NCI-H774 (cell line): ENCODE measurements at places on chromosomes 2 and 18.
A peak's percentile ranks its signal among the peaks of the same experiment; 100 is the strongest.

DNA sequence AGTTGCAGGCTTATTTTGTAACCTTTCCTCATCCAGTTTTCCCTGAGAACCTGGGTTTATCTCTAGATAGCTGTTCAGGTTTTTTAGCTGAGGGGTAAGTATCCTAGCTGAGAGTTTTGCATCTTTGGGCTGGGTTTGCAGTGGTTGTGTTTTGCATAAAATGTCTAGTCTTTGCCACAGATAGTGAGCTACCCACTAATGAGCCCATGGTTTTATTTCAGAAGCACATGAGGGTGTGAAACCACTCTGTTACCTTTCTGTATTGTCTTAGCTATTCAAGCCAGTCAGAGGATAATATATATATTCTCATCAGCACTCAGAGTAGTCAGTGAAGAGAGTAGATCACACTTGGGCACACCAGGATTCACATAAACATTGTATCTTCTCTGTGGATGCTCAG is 24.6 kb upstream of the TXNDC2 start:
- no peak for DNase-seq

DNA sequence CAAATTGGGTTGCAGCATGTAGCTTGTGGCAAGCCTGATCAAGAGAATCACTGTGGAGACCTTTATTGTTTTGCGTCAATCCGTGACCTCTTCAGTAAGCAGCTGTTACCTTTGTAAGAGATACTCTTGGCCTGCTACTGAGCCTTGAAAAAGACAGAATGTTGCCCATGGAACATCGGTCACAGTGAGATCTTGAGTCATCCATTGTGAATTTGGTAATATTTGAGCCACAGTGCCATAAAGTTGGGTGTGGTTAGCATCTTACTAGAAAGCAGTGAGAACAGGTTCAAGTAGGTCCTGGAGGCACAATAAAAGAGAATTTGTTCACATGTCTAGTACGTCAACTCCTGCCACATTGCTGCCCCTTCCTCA is 12.7 kb upstream of the EFR3B start:
- DNase-seq, result peak; percentile 18

- no peak for DNase-seq
Observed at GRCh38 chr2:1915746-1916145, 171.4 kb upstream of the PXDN start.

DNA sequence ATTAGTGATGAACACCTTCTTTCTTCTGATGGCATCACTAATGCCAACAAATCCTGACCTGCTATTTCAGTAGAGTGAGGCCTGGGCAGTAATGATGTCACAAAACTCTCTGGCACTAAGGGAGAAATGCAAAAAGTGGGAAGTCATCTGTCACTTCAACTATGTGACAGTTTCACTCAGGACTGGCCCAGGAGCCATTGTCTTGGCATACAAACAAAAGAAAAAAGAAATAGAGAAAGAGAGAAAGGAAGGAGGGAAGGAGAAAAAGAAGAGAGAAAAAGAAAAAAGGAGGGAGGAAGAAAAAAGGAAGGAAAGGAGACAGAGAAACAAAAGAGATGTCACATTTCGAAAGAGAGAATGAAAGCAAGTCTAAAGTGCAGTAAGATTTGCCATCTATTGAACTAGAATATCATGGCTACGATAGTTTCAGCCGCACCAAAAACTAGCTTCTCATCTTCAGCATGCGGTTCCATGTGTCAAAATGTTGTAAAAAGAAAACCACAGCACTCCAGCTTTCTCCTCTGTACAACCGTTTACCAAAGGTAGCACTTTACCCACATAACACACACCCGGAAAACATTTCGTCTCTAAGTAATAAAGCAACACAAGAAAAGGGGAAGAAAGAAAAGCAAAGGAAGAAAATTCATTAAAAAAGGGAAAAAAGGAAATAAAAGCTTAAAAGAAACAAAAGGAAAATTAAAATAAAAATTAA is 50.1 kb downstream of the CD226 start:
- DNase-seq, result no peak

DNA sequence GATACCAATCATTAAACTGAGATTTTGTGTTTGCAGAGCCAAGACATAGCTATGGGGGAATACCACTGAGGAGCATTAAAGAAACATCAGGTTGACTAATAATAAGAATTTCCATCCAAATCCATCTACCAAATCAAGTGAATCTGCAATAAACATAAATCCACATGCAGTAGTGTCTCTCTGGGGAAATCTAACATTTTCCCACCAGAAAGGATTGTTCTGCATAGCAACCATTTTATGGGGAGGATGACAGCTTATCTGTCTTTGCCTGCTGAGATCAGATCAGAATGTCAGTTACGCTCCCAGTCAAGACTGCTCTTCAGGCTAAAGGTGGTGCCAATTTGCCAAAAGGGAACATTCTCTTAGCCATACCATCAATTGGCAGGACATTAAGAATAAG is 1098.9 kb upstream of the CHAC2 start:
- no peak for DNase-seq

- no peak for DNase-seq
Observed at GRCh38 chr2:197113275-197113711, 186.8 kb upstream of the PGAP1 start.

DNA sequence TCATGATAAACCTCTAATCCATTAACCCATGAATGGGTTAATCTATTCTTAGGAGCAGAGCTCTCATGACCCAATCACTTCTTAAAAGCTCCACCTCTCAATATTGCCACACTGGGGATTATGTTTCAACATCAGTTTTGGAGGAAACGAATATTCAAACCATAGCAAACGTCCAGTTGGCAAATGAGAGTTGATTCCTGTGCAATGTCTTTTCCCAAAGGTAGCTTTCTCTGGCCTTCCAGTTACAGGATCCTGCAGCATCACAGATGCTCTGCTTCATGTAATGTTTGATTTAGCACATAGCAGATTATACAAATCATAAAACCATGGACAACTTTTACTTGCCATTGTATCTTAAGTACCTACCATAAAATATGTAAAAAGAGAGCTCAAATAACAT is 481.0 kb downstream of the TNS1 start:
- no peak for DNase-seq

DNA sequence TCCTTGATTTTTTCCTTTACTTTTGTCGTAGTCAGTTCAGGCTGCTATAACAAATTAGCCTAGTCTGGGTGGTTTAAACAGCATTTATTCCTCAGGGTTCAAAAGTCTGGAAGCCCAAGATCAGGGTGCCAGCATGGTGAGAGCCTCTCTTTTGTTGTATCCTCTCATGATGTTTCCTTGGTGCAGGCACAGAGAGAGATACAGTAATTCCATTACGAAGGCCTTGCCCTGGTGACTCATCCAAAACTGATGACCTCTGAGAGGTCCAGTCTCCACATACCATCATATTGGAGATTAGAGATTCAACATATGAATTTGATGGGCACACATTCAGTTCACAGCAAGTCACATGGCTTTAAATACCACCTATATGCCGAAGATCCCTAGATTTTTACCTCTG is 253.8 kb downstream of the CYRIA start:
- DNase-seq, result no peak

DNA sequence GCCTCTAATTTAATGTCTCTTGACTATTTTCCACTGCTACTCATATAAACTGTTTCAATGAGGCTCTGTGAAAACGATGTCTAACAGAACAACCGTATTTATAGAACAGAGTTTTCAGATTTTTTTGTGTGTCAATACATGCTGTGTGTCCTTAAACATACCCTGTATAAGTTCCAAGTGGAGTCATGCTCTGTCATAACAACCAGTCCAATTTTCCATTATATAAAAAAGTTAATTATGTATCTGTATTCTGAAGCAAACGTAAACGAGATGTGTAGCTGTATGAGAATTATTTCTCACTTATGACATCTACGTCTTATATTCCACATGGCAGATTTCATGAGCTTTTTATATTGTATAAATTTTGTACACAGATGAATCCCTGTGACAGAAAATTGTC is 13.9 kb upstream of the GULP1 start:
- DNase-seq, result no peak

DNA sequence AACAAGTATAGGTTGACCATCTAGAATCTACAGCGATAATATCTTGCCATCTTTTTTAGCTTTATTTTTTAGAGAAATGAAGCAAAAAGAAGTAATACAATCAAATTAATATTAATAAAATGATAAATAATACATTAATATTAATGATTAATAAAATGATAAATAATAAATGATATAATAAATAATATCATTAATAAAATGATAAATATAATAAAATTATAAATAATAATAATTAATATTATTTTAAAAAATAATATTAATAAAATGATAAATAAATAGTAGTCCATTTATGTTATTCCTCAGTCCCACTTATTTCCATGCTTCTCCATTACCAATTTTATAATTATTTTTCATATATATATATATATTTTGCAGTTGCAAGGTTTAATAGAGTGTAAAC is 3.2 kb upstream of the REG3A start:
- no peak for DNase-seq

DNA sequence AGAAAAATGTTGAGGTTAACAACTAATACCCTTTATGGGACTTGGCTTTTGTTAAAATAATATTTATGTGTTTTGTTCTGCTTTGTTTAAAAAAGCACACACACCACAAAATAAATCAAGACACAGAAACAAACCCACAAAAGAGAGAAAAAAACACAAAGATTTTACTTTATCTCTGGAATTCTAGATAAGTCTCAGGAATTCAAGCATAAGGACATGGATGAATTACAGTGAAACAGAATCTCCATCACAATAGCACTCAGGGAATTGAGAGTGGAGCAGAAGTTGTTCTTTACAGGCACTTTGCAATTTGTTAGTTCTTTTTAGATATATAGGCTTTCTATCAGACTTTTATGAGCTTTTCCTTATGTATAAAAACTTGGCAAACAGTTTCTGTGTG is 360.9 kb upstream of the ZC3H15 start:
- no peak for DNase-seq

GRCh38 chr2:241540771-241541561 is 17.6 kb upstream of the BOK start:
- peak; percentile 44 for DNase-seq

- DNase-seq, result no peak
Observed at GRCh38 chr18:55605733-55606338, 17.8 kb upstream of the TCF4 start.

GRCh38 chr2:42404676-42405075 is 43.7 kb upstream of the COX7A2L start:
- no peak for DNase-seq

- no peak for DNase-seq
Observed at GRCh38 chr2:132366421-132367180, 50.0 kb upstream of the GPR39 start.

GRCh38 chr18:62759704-62760402 is 44.5 kb downstream of the PHLPP1 start:
- DNase-seq, result no peak

DNA sequence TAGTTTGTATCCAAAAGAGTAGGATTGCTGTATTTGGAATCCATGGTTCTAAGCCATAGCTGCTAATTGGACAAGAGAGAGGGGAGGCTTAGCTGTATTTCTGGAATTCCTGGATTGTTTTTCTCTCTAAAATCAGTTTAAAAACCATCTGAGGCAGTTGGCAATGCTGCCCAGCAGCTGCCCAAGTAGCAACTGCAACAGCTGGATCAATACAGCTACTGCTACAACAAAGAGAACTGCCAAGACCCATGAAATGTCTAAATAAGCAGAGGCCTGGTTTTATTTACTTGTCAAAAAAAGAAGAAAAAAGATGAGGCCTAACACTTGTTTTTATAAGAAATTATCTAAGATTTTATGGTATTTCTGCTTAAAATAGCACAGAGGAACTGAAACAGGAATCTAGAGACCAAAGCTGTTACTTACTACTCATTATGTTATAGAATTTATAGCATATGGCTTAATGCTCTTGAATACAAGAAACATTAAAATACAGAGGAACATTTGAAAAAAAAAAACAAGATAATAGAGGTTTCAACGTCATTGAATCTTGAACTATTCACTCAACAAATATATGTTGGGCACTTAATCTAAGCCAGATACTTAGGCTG is 39.1 kb downstream of the TMEFF2 start:
- DNase-seq, result no peak

GRCh38 chr2:209671020-209671680 is 100.5 kb upstream of the UNC80 start:
- no peak for DNase-seq

GRCh38 chr18:46167971-46168370 is 63.8 kb downstream of the HAUS1 start:
- DNase-seq, result no peak

DNA sequence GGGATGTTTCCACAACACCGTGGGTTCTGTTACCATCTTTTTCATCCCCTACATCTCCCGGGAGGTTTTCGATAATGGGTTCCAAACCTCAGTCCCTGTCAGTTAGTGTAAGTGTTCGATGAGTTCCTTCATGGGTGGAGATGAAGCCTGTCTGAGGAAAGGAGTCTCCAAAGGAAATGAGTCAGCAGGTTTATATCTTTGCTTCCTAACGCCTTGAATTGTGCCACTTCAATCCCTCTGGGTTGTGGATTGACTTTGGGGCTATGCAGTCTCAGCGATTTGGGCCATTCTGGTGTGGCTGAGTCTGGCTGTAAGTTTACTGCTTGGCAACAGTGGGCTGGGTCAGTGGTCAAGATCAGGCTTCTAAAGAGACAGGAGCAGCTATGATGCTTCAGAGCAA is 1.2 kb downstream of the SERPINB5 start:
- no peak for DNase-seq

DNA sequence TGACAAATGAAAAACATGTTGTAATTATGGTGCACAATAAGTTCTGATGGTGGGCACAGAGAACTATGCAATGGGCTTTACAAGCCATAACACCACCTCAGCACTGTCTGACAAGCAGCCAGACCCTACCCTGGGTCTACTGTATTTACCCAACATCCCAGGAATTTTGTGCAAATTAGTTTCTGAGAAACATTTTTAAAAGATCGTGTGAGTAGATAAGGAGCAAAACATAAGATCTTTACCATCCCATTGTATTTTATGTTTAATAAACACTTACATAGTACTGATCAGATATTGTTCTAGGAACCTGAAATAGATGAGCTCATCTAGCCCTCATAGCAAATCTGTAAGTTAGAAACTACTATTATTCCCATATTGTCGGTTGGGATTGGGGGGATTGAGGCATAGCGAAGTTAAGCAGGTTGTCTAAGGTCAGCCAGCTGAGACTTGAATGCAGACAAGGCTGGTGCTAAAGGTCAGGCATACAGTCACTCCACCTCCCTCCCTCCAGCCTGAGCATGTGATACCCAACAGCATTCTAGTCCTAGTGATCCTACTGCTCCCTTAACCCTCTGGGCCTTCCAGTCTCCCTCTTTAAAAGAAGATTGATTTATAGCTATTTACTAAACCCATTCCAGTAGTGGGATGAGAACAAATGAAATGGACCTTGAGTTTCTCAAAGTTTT is 67.4 kb upstream of the STAM2 start:
- no peak for DNase-seq

GRCh38 chr2:232955856-232956255 is 57.2 kb downstream of the NGEF start:
- no peak for DNase-seq

DNA sequence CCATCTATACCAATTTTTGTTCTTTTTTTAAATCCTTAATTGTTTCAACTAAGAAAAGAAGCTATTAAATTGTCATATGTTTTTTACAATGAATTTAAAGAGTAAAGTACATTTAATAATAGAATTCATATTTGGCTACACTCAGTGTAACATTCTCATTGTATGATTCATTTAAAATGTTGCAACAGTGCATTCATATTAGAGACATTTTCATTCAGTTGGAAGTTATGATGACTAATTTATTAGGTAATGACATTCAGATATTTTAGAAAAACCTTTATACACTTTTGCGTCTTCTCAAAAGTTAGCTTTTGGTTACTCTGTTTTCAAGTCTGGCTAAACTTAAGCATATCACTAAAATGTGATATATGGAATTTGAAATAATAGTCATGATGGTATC is 887.5 kb upstream of the NRXN1 start:
- DNase-seq, result no peak

GRCh38 chr2:136131484-136131960 is 13.6 kb upstream of the CXCR4 start:
- no peak for DNase-seq
